ENCODE measurements at places on chromosomes 12 and 14. TPM values are rescaled to one million over a fixed set of nuclear protein-coding genes. Genes with fewer than 3 reads are reported as not detected.

Gene RAB21
- 36.0 TPM for polyA plus RNA-seq

Gene IL22
- polyA plus RNA-seq: not detected

Gene ANO4
- polyA plus RNA-seq: not detected

Gene SLC41A2
- polyA plus RNA-seq: 0.27 TPM

Gene CMTM5
- polyA plus RNA-seq: 1.1 TPM

Gene TCL1B
- polyA plus RNA-seq: not detected

Gene CD163
- 119 TPM for polyA plus RNA-seq

Gene RFX4
- polyA plus RNA-seq: not detected

Gene STXBP6
- 0.05 TPM for polyA plus RNA-seq

Gene CD163L1
- polyA plus RNA-seq: 1.0 TPM

Gene EID3
- polyA plus RNA-seq: 0.64 TPM

Gene AJUBA
- not detected for polyA plus RNA-seq

Gene FMNL3
- polyA plus RNA-seq: 1.7 TPM

Gene RNASE12
- polyA plus RNA-seq: not detected

Gene MYO1A
- polyA plus RNA-seq: 0.22 TPM

Gene FAM222A
- 0.09 TPM for polyA plus RNA-seq
